ENCODE measurements at places on chromosomes 13 and 19. TPM values are rescaled to one million over a fixed set of nuclear protein-coding genes. Genes with fewer than 3 reads are reported as not detected.

DNA sequence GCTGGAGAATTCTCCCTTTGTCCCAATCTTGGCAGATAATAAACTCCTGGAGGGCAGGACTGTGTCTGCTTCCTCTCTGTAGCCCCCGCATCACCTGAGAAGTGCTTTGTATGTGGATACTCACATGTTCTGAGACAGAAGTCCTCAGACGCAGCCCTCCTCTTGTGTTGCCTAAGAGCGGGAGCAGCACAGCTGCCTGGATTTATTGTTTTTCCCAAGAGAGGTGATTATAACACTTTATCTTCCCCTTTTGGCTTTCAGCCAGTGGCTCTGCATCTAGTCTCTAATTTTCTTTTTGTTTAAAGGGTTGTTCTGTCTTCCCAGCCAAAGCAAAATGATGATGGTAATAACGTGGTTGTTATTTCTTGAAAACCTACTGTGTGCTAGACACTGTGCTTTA is 36.1 kb downstream of the OLFM4 start:
- no peaks in the 10 kb centered on the region for H3K36me3 ChIP-seq
- DNase-seq = peak; percentile 30
- no peak overlapping the region for H3K4me3 ChIP-seq
- peaks cover 14% of the 10 kb centered on the region for H3K4me1 ChIP-seq
- H3K27ac ChIP-seq = no peak overlapping the region

DNA sequence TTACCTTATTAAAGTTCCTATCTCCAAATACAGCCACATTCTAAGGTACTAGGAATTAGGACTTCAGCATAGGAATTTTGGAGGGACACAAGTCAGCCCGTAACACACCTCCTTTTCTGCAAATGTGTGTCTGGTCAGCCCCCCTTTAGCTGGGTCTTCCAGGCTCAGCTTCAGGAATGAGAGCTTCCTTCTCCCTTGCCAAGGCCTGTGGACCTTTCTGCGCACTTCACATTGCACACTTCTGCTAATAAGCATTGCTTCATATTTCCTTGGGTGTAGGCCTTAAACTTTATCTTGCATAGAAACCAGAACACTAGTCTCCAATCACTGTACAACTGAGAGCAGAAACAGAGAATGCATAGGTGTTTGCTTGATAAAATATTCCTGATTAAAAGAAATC is 4.5 kb upstream of the STK24 start:
- DNase-seq = no peak
- H3K4me1 ChIP-seq = peaks cover 21% of the 10 kb centered on the region
- no peaks in the 10 kb centered on the region for H3K27me3 ChIP-seq
- H3K36me3 ChIP-seq = no peaks in the 10 kb centered on the region
- H3K4me3 ChIP-seq = no peak overlapping the region
- H3K27ac ChIP-seq = no peak overlapping the region

- H3K27ac ChIP-seq = no peak overlapping the region
- no peak overlapping the region for H3K4me3 ChIP-seq
- no peaks in the 10 kb centered on the region for H3K27me3 ChIP-seq
- no peaks in the 10 kb centered on the region for H3K36me3 ChIP-seq
- DNase-seq = no peak
Measured at GRCh38 chr19:18577365-18577914, 5.8 kb downstream of the UBA52 start.

GRCh38 chr13:97239943-97240787 is 18.0 kb downstream of the MBNL2 start:
- no peaks in the 10 kb centered on the region for H3K27me3 ChIP-seq
- H3K4me1 ChIP-seq = peaks cover 55% of the 10 kb centered on the region
- peak; percentile 2 for DNase-seq
- no peak overlapping the region for H3K4me3 ChIP-seq
- H3K36me3 ChIP-seq = no peaks in the 10 kb centered on the region

DNA sequence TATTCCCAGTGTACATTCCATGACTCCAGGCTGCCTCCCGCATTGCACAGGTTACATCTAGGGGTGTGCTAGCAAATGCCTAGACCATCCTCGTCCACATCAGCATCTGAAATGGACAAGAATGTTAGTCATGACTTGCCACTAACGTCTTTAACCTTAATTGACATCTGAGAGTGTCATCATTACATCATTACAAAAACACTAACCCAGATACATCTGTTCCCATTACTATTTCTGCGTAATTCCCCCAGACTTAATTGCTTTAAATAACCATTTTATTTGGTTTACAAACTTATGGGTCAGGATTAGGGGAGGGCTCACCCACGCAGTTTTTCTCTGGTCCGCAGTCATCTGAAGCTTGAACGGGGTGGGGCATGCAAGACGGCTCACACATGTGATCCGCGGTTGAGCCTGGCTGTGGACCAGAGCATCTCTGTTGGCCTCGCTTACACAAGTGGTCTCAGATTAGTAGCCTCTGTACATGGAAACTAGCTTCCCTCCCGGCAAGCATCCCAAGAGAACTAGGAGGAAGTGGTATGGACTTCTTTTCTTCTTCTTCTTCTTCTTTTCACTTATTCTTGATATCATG is 15.9 kb downstream of the KL start:
- H3K27me3 ChIP-seq = no peaks in the 10 kb centered on the region
- no peak overlapping the region for H3K27ac ChIP-seq
- DNase-seq = no peak
- no peaks in the 10 kb centered on the region for H3K36me3 ChIP-seq

DNA sequence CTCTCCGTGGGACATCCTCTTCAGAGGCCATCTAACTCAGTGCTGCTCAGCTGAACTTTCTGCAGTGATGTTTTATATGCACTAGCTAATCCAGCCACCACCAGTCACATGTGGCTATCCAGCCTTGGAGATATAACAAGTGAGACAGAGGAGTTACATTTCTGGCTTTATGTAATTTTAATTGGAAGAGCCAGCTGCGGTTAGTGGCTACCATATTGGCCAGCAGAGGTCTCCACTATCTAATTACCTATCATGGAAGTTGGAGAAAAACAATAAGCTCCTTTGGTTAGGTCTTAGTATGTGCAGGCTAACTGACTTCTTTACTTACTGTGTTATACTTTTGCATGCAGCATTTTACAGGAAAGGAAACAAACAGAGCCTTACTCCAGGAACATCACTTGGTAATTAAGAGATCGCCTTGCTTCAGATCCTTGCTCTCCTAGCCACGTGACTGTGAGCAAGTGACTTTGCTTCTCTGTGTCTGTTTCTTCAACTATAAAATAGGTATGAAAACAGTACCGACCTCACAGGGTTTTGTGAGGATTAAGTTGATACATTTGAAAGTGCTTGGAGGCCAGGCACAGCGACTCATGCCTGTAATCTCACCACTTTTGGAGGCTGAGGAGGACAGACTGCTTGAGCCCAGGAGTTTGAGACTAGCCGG is 1.6 kb upstream of the KLK10 start:
- H3K4me1 ChIP-seq = peaks cover 8% of the 10 kb centered on the region
- H3K27me3 ChIP-seq = peaks cover 38% of the 10 kb centered on the region
- H3K36me3 ChIP-seq = no peaks in the 10 kb centered on the region
- peak; percentile 61 for DNase-seq
- no peak overlapping the region for H3K27ac ChIP-seq

Gene UCHL3
- 42.3 TPM for total RNA-seq

Gene ZNF835
- not detected for total RNA-seq

Gene ZNF541
- total RNA-seq = 0.43 TPM
